ENCODE measurements at places on chromosomes 12 and 14. TPM values are rescaled to one million over a fixed set of nuclear protein-coding genes. Genes with fewer than 3 reads are reported as not detected.

- DNase-seq, result no peak
These were observed 88.6 kb downstream of the NINJ2 start for GRCh38 chr12:574475-575128.

DNA sequence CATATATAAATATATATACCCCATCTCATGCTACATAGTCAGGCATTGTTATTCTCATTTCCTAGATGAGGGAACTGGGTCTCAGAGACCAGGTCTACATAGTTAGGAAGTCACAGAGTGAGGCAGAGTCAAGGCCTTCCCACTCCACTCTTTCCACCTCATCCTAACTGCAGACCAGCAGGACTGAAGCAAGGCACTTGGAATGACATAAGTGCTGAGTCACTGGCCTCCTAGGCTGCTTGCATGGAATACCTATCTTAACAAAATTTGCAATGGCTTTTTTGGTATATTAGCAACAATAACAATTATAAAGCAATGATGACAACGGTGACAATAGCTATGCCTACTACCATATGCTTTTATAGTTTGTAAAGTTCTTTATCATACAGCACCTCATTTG, 5.4 kb upstream of the ANO4 start:
- DNase-seq, result peak; percentile 32

FCF1 gene
- 22.7 TPM for total RNA-seq

- no peak for DNase-seq
These were observed 13.7 kb downstream of the REM2 start for GRCh38 chr14:22896760-22897159.

GRCh38 chr14:94367347-94368242, 20.8 kb downstream of the SERPINA1 start:
- no peak for DNase-seq

- DNase-seq, result peak; percentile 42
These were observed 401.3 kb downstream of the DIO2 start for GRCh38 chr14:79809849-79810612.

GRCh38 chr12:108400056-108400455, 60.9 kb upstream of the CMKLR1 start:
- no peak for DNase-seq

DNA sequence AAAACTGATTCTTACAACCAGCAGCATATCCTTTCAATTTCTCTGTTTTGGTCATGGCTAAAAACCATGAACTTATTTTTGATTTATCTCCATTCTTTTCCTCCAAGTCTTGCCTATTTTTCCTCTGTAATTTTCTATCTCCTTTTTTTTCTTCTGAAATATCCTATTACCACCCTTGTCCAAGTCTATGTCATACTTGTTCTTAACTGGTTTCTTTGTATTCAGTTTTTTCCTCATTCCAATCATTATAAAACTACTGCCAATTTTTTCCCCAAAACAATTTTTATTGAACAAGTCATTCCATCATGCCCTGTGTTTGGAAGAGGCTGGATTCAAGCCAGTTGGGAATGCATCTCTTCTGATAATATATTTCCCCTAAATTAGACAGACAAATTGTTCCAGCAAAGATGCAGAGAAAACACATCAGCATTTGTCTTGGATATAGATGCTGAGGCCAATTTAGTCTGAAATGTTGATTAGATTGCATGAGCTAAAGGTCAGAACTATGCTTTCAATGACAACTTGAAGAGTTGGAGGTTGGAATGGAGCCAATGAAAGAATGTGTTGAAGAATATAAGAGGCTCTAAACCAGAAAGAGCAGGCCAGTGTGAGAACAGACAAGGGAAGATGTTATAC, 30.7 kb downstream of the OTOGL start:
- no peak for DNase-seq

DNA sequence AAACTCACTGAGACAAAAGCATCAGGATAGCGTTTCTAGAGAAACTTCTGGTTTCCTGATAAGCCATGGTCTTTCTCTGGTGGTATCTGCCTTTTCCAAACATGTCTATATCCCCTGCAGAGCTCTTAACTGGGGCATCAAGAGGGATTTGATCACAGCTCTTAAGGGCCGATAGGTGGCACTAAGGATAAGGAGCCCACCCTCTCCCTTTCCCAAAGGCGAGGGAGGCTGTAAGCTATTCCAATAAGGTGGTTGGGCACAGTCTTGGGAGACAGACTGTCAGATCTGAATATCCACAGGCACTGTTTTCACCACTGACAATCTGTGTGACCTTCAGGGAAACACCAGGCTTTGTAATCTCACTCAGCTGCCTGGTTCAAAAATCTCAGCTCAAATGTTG, 206.0 kb downstream of the ADGRD1 start:
- no peak for DNase-seq

DNA sequence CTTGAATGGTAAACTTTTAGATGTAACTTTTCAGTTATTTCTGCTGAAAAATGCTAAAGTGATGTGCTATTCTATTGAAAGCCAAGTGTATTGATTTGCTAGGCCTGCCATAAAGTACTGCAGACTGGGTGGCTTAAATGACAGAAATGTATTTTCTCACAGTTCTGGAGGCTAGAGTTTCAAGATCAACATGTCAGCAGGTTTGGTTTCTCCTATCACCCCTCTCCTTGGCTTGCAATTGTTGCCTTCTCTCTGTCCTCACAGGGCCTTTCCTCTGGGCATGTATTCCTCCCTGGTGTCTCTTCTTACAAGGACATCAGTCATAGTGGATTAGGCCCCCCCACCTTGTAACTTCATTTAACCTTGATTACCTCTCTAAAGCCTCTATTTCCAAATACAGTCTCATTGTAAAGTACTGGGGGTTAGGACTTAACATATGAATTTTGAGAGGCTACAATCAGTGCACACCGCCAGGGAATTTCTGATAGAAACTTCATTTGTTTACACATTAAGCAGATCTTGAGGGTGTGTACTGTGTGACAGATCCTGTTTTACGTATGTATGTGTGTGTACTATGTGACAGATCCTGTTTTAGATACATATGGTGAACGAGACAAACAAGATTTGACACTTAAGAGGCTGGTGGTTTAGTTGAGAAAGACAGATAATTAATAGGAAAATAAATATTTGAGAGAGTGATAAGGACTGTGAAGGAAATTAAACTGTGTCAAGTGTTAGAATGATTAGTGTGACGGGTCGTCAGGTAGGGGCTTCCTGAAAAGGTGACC, 49.5 kb downstream of the ADIPOR2 start:
- no peak for DNase-seq

DNA sequence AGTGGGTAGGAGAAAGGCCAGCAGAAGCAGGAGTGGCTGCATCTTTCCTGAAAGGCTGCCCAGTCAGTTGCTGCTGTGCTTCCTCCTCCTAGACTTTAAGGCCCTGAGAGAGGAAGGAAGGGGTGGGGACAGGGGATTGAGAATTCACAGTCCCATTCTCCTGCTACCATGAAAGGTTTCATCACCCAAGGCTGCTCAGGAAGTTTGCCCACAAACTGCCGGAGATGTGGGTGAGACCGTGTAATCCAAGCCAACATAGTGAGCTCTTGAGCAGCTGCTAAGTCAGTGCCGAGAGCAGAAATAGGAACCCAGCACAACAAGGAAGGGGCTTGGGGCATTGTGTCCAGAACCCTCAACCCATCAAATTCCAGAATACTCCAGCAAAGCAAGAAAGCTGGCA, at the start of gene CTSG:
Gene CTSG (minus strand): TSS at position 69 of the 400 bp plus-strand sequence. CDS start 27 bp downstream, at position 42.
- DNase-seq, result no peak

PZP gene
- not detected for total RNA-seq

DNA sequence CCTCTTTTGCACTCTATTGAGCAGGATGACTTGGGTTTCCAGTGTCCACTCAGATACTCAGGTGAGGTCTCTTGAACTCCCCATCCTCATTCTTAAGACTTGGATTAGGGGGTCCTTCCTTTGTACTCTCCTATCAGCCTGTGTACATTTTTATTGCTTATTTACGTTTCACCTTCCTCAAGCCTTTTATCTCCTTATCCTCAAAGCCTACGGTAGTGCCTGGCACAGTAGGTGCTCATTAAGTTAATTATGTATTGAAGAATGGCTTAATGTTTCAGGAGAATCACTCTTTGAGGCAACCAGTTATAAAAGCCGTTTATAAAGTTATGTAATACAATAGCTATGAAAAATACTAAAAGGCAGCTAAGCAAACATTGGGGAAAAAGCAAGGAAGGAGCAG, 315.7 kb downstream of the NPAS3 start:
- no peak for DNase-seq

DNA sequence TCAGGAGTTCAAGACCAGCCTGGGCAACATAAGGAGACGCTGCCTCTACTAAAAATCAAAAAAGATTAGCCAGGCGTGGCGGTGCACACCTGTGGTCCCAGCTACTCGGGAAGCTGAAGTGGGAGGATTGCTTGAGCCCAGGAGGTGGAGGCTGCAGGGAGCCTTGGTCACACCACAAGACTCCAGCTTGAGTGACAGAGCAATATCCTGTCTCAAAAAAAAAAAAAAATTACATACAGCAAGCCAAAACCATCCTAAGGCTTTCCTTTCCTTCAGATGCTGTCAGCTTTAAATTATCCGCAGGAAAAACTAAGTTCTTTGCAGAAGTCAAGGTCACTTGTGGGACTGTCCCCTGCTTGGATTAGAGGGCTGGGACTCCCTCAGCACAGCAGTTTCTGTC, 1.3 kb downstream of the CS start:
- no peak for DNase-seq

DNA sequence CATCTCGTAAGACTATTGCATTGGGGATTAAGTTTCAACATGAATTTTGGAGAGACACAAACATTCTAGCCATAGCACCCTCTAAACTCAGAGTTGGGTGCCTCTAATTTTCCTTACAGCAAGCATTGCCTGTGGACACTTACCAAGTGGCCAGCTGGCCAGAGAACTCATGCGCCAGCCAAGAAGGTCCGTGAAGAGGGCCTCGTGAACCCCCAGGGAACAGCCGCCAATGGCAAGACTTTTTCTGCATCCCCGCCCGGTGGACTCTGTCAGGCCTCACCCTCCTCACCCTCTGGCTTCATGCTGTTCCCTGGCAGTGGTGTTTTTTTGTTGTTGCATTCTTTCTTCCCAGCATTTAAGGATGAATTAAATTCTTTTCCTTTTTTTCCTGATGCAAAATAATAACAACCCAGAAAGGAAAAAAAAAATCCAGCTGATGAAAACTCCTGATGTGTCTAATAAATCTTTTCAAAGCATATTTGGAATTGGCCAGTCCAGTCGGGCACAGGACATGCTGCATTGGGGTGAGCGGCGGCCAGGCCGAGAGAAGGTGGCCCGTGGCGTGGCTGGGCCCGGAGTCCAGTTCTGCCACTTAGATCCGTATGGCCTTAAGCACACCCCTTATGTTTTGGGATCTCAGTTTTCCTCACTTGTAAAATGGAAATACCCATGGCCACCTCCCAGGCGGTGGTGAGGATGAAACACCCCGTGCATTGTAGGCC, 191.9 kb upstream of the DIO3 start:
- DNase-seq, result no peak

GRCh38 chr14:99415496-99416281, 65.0 kb downstream of the SETD3 start:
- peak; percentile 66 for DNase-seq

DNA sequence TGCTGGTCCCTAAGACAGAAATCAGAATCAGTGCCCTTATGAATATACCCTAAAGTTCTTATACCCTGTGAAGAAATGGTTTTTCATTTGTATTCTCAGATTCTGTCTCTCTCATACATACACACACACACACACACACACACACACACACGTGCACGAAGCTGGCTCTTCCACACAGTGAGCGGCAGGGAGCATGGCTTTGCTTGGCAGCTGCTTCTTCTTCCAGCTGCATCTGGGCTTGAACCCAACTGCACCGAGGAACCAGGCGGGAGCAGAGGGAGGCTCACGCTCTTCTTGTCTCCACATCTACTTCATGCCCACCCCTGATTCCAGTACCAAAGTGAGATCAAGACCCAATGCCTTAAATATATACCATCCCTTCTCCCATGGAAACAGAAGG, 19.4 kb downstream of the GRIN2B start:
- no peak for DNase-seq

GRCh38 chr12:117050060-117050459, 49.2 kb downstream of the TESC start:
- DNase-seq, result no peak

DNA sequence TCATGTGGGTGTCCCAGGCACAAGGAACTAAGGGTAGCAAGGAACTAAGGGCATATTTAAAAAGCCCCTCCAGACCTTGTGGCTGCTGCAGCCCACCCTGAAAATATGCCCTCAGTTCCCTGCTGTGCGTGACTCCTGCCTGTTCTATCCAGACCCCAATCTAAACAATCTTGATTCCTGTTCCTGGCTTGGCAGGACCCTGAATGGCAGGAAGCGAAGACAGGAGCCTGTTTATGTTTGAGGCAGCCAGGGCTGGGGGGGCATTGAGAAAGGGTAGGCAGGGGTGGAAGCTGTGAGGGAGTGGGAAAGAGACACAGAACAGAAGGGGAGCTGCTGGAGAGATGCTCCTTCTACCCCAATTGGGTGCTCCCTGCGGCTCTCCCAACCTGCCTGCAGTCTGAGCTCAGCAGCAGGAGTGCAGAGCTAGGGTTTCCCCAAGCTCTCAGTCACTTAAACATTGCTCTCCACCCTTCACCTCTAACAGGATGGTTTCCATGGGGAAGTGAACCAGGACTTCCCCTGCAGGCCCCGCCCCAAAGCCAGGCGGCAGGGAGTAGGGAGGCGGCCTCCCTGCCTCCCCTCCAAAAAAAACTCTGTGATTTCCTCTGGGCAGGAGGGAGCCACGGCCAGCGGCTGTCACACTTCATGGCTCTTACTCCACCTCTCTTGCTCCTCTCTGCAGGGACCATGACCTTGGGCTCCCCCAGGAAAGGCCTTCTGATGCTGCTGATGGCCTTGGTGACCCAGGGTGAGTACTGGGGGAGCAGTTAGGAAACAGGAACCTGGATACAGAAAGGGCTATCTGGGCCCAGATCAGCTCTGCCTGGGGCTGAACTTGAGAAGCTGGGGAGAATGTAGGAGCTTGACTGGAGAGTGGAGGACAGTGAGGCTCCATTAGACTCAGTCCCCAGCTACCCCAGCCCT, 4.7 kb downstream of the ACVRL1 start:
- DNase-seq, result peak; percentile 35

DNA sequence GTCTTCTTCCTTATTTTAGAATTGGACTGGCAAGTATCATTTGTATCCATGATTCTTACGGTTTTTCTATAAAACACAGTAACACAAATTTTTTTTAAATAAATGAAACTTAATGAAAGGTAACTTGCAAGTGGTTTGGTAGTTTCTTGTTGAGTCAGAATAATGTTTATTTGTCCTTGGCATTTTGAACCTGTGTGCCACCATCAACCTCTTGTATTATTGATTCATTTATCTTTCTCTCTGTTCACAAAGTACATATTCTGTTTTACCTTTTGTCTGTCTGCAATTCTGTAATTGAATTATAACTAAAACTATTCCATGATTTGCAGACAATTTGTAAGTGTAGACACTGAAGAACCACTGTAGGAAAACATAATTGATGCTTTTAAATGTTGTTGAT, 54.7 kb downstream of the MIPOL1 start:
- no peak for DNase-seq

GRCh38 chr14:68416171-68416570, 376.7 kb downstream of the ZFP36L1 start:
- DNase-seq, result no peak

DNA sequence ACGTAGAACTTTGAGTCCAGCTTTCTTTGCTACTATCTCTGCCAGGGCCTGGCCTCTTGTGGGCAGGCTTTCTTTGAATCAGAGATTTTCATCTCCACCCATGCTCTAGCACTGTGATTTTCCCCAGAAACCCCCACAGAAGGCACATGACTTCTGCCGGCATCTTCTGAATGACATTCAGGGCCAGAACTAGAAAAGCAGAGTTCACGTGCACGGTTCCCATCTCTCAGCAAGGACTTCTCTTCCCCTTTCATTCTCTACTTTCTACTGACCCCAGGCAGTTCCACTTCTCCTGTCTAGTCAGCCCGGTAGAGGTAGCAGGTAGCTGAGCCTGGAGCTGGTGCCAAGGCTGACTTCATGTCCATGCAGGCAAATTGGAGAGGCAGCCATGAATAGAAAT, 26.9 kb downstream of the BATF start:
- no peak for DNase-seq

GPRC5D gene
- total RNA-seq, result not detected

Measured in HT1080 (cell line).